ENCODE measurements at places on chromosomes 7 and 10.

DNA sequence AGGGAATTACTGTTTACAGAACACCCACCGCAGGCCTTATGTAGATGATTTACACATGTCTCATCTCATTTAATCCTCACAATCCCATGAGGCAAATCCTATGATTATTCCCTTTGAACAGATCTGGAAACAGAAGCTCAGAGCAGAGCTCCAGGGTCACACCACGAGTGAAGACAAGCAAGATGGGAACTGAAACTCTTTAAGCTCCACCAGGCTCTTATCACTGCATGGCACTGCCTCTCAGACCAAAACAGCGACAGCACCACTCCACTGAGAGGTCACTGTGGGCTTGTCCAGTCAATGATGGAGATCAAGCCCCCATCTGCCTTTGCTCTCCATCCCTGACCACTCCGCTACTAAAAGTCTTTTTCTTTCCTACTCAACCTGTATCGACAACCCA is 5.9 kb downstream of the GRID1 start:
- no peak for DNase-seq

DNA sequence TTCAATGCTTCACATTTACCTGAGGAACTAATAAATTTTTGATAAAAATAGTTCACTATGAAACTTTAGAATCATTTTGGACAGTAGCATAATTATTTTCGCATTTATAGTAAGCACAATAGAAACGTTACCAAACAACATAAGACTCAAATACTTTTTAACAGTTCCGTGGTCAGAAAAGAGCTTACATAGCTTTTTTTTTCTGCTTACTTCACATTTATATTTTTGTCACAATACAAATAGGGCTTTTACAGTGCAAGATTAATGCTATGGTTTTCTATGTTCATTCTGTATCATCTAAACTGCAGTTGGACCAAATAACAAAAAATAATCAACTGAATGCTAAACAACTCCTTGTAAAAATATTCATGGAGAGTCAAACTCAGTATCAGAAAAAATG is 26.5 kb upstream of the RHOBTB1 start:
- DNase-seq: no peak

DNA sequence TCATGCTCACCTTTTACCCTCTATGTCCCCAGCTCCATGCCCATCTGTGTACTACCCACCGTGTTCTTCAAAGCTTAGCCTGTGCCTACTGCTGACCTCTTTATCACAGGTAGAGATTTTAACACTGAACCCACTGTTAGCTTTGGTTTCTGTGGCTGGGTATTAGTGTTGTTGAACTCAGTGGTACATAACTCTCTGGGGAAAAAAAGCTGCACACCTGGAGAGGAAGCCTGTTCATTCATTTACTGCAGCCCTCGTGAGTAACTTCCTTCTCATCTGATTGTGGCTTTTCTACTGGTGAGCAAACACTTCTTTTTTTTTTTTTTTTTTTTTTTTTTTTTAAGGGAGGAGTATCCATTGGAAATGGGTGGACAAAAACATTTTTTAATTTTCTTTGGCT is 326.3 kb downstream of the CCSER2 start:
- no peak for DNase-seq

- DNase-seq: no peak
Observed at GRCh38 chr10:32377458-32378259, 30.7 kb upstream of the EPC1 start.

- DNase-seq: no peak
Observed at GRCh38 chr7:3327655-3328054, 26.6 kb downstream of the SDK1 start.

Measured in HFF-Myc (cell line).